Upper lobe of left lung (tissue), 6 donors: ENCODE measurements at places on chromosomes 12 and 14. TPM values are rescaled to one million over a fixed set of nuclear protein-coding genes. Genes with fewer than 3 reads are reported as not detected.

Gene NEMF
- 90.1 TPM for total RNA-seq

Gene P3H3
- total RNA-seq, result 15.7 TPM

Gene KRT3
- total RNA-seq, result not detected

Gene HPD
- 1.4 TPM for total RNA-seq

Gene NINJ2
- 44.8 TPM for total RNA-seq
